Activated CD4-positive, alpha-beta T cell treated with anti-CD3 and anti-CD28 coated beads for 36 hours (primary cell): ENCODE measurements at places on chromosomes 3 and 15.

DNA sequence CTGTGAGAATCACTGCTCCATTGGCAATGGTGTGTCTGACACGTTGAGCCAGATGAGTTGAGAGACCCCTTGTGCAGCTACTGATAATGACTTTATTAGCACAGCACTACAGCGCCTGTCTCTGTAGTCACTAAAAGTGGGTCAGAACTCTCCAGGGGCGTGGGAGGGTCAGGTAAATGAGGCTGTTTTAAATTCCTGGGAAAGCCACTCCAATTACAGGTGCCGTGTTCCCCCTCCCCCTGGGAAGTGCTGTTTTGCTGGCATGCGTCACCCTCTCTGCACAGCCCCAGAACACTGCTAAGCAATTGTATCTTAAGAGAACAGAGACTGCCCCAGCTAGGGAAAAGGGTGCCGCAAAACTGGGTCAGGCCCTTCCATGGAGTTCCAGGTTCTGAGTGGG is 21.5 kb upstream of the CPNE9 start:
- H3K36me3 ChIP-seq: peaks cover 60% of the 10 kb centered on the region
- H3K27ac ChIP-seq: no peak overlapping the region
- H3K27me3 ChIP-seq: no peaks in the 10 kb centered on the region
- no peaks in the 10 kb centered on the region for H3K4me1 ChIP-seq
- no peak for DNase-seq
- no peak overlapping the region for H3K4me3 ChIP-seq

DNA sequence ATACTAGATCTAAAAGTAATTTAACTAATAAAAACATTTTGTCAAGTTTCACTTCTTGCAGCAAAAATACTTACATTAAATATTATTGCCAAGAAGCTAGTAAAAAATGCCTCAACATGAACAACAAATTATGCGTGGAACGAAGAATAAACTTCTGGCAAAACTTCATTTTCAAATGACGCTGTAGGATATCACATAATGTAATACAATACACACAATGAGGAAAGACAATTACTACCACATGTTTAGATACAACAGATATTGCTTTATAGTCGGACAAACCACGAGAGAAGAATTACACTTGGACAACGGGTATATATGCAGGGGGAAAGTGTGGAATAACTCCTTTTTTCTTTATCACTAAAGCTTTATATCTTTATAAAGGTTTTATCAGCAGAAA is 21.6 kb downstream of the P3H2 start:
- H3K36me3 ChIP-seq: no peaks in the 10 kb centered on the region
- H3K4me3 ChIP-seq: no peak overlapping the region
- H3K27ac ChIP-seq: no peak overlapping the region
- no peak for DNase-seq
- H3K27me3 ChIP-seq: peaks cover 14% of the 10 kb centered on the region

- H3K27me3 ChIP-seq: peaks cover 10% of the 10 kb centered on the region
- no peak overlapping the region for H3K4me3 ChIP-seq
- no peaks in the 10 kb centered on the region for H3K4me1 ChIP-seq
- no peaks in the 10 kb centered on the region for H3K36me3 ChIP-seq
- no peak overlapping the region for H3K27ac ChIP-seq
These were observed 394.6 kb upstream of the RORA start for GRCh38 chr15:61623746-61624145.

DNA sequence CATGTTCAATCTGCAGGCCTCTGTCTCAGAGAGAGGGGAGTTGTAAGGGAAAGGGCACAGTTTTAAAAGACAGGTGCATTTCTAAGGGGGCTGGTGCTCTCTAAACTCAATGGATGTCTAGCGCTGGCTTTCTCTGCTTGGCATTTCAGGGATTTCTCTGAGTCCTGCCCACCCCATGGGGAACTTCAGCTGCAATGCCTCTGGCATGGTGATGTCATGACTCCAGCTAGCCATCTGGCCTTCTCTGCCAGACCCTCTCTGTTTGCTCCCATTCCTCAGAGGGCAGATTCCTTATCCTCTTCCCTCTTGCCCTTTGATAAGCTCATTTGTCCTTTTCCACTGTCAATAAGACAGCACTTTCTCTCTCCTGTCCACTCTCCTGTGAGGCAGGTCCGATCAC is 40.8 kb downstream of the RPLP1 start:
- DNase-seq: no peak
- H3K4me3 ChIP-seq: no peak overlapping the region
- H3K4me1 ChIP-seq: peaks cover 12% of the 10 kb centered on the region
- H3K27me3 ChIP-seq: no peaks in the 10 kb centered on the region
- no peak overlapping the region for H3K27ac ChIP-seq

DNA sequence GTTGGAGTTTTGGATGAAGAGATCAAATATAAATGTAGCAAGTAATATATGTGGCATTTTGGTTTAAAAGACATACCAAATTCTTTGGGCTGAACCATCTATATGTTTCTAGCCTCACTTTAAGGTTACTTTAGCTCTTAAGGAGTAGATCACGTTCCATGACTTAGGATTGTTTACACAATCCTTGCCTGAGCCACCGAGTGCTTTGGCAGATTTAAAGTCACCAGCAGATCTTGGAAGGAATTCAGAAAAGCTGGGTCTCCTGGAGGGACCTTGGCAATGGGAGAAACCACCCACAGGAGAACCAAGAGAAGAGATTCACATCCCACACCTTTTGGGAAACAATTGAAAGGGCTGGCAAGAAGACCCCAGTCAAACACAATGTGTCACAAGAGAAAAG is 54.5 kb downstream of the TM4SF18 start:
- H3K4me1 ChIP-seq: peaks cover 7% of the 10 kb centered on the region
- H3K4me3 ChIP-seq: no peak overlapping the region
- no peak for DNase-seq
- H3K36me3 ChIP-seq: no peaks in the 10 kb centered on the region
- no peaks in the 10 kb centered on the region for H3K27me3 ChIP-seq
- no peak overlapping the region for H3K27ac ChIP-seq

GRCh38 chr15:69830876-69831275 is 266.8 kb downstream of the TLE3 start:
- no peak overlapping the region for H3K4me3 ChIP-seq
- no peak for DNase-seq
- H3K4me1 ChIP-seq: no peaks in the 10 kb centered on the region
- H3K27ac ChIP-seq: no peak overlapping the region

DNA sequence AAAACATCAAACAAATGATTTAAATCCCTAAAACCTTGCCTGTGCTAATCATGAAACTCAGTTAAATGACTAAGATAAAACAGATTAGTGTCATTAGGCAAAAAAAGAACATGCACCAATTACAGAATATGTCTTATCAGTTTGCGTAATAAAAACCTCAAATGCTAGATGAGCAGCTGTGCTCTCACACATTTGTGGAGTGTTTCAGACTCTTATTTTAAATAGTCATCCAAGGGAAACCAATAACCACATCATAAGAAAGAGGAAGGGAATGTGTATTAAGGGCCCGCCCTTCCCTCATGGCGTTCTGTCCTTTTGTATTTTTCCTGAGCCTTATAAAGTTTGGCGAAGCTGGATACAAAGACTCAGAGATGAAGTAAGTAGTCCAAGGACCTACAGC is 6.6 kb downstream of the SAMMSON start:
- no peak overlapping the region for H3K27ac ChIP-seq
- DNase-seq: no peak
- no peaks in the 10 kb centered on the region for H3K4me1 ChIP-seq
- H3K4me3 ChIP-seq: no peak overlapping the region

GRCh38 chr3:127536830-127537812 is 53.4 kb downstream of the TPRA1 start:
- H3K27ac ChIP-seq: no peak overlapping the region
- H3K4me3 ChIP-seq: no peak overlapping the region
- H3K4me1 ChIP-seq: peaks cover 4% of the 10 kb centered on the region
- no peak for DNase-seq
- peaks cover 2% of the 10 kb centered on the region for H3K27me3 ChIP-seq
- no peaks in the 10 kb centered on the region for H3K36me3 ChIP-seq

- no peaks in the 10 kb centered on the region for H3K4me1 ChIP-seq
- peaks cover 3% of the 10 kb centered on the region for H3K27me3 ChIP-seq
- no peak overlapping the region for H3K4me3 ChIP-seq
- H3K36me3 ChIP-seq: no peaks in the 10 kb centered on the region
These were observed 62.8 kb upstream of the KY start for GRCh38 chr3:134713671-134714070.

- no peak overlapping the region for H3K4me3 ChIP-seq
- no peaks in the 10 kb centered on the region for H3K4me1 ChIP-seq
- H3K36me3 ChIP-seq: no peaks in the 10 kb centered on the region
- peaks cover 4% of the 10 kb centered on the region for H3K27me3 ChIP-seq
- DNase-seq: no peak
These were observed 292.1 kb downstream of the DIPK2A start for GRCh38 chr3:144263706-144264105.

DNA sequence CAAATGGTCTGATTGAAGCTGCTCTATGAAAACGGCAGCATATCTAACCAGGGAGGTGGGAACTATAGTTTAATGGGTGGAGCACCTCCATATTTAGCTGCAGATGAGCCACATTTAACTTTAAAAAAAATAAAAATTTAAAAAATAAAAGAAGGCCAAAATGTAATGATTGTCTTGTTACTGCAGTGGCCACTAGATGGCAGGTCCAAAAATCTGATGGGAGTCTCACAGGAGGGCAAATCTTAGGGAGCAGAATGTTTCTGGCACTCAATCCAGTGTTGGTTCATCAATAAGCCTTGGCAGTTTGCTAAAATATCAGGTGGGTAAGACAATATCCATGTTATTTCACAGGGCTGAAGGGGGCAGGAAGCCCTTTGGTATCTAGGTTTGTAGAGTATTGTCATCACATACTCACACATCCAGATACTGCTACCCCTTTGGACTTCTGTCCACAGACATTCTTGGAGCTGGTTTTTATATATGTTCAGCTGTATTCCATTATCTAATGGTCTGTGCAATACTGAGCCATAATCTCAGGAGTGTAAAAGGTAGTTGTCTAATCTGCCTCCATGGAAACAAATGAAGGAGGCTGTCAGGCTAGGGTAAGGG is 233.3 kb downstream of the TIGIT start:
- no peak overlapping the region for H3K4me3 ChIP-seq
- no peaks in the 10 kb centered on the region for H3K27me3 ChIP-seq
- no peak overlapping the region for H3K27ac ChIP-seq
- no peaks in the 10 kb centered on the region for H3K4me1 ChIP-seq

GRCh38 chr3:70970171-70970570 is 613.4 kb downstream of the FOXP1 start:
- no peak for DNase-seq
- H3K36me3 ChIP-seq: peaks cover 63% of the 10 kb centered on the region
- H3K27ac ChIP-seq: peak overlapping the region; percentile 22
- peaks cover 27% of the 10 kb centered on the region for H3K4me1 ChIP-seq

DNA sequence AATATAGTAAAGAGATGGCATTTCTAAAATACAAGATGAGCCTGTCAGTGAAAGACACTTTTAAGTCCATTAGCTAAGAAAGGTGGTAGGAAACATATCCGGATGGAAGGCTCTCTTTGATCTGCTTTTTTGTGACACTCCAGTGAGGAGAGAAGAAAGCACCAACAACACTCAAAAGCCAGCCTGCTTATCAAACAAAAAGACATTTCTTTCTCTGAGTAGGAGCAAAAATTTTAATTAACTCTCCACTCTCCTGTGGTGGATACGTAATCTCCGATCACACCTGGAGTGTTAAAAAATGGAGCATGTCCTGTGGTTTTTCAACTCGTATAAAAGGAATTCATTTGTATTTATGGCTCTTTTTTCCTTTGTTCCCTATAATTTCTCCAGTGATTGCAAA is 65.3 kb downstream of the OXNAD1 start:
- no peak for DNase-seq
- no peak overlapping the region for H3K4me3 ChIP-seq
- peaks cover 78% of the 10 kb centered on the region for H3K36me3 ChIP-seq

GRCh38 chr15:96089405-96090058 is 241.0 kb upstream of the NR2F2 start:
- H3K27ac ChIP-seq: no peak overlapping the region
- H3K4me1 ChIP-seq: no peaks in the 10 kb centered on the region
- peaks cover 6% of the 10 kb centered on the region for H3K27me3 ChIP-seq

DNA sequence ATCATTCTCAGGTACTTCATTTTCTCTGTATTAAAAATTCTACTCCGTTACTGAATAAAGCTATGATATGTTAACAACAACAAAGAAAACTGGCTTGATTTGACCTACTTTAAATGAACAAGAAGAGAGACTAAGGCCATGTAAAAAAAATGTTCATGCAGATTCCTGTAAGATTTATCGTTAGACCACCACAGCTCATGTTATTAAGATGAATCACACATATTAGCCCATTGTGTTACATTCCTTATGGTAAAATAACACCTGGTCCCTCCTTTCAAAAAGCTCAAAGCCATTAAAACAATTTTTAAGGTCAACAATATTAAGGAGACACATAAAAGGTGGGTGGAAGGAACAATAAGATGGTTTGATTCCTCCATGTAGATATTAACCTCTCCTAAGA is 6.3 kb downstream of the THOC7 start:
- H3K4me1 ChIP-seq: peaks cover 43% of the 10 kb centered on the region
- H3K36me3 ChIP-seq: peaks cover 11% of the 10 kb centered on the region
- H3K4me3 ChIP-seq: no peak overlapping the region
- no peak overlapping the region for H3K27ac ChIP-seq
- no peaks in the 10 kb centered on the region for H3K27me3 ChIP-seq
- no peak for DNase-seq

- no peak overlapping the region for H3K27ac ChIP-seq
- DNase-seq: no peak
- H3K4me3 ChIP-seq: no peak overlapping the region
- H3K27me3 ChIP-seq: no peaks in the 10 kb centered on the region
- no peaks in the 10 kb centered on the region for H3K36me3 ChIP-seq
These were observed 30.3 kb downstream of the CX3CR1 start for GRCh38 chr3:39249453-39250115.

DNA sequence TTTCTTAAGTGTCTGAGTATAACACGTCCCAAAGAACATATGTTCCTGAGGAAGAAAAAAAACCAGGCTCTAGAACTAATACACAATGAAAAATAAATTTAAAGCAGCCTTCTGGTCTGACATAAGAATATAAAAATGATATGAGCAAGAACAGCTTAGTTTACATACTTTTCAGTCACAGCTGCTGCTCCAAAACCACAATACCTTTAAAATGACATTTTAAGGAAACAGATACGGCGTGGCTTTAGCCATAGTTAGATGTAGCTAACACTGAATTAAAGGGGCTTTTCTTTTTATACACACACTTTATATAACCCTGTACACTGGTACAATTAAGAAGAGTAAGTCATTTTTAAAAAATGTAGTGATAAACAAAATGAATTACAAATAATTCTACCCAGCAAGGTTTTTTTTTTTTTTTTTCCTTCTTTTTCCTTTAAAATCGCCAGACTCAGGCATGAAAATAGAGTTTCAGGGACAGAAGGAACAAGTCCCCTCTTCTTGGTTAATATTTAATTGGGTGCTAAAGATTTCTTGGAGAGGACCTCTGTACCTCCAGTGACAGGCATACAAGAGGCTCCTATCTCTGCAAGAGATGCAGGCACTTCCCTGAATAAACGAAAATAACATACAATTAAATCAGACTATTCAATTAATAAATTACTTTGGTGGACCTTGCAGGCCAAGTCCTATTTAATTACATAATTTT is 265.6 kb downstream of the FOXP1 start:
- DNase-seq: no peak
- peaks cover 2% of the 10 kb centered on the region for H3K36me3 ChIP-seq
- H3K4me3 ChIP-seq: no peak overlapping the region
- H3K4me1 ChIP-seq: peaks cover 40% of the 10 kb centered on the region
- H3K27me3 ChIP-seq: no peaks in the 10 kb centered on the region
